ENCODE measurements at places on chromosomes 1 and 21.

DNA sequence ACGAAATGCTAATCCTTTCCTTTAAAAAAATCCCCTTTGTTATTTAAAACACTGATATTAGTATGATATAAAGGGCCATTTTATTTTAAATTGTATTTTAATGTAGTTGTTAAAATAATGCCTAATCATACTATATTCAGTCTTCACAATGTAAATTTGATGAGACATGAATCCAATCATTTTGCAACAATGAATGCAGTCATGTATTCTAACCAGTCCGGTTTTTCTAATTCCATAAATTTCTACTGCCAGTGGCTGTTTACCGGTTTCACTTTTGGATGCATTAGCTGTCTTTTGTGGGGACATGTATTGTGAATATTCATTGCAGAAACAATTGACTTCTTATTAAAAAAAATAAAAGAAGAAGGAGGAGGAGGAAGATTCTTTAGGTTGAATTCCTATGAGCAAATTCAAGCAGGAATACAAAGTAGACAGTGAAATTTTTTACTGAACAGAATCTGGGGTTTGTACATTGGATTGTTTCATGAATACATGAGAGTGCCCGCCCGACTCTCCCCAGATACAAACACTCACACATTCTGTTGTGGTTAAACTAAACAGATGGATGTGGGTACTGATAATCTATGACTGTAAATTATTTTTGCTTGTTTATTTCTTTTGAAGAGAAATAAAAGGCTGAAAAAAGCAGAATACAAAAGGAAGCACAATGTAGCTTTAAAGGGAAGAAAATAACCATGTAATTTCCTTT lies 624.8 kb upstream of the PTBP2 start:
- H3K27me3 ChIP-seq: no peaks in the 10 kb centered on the region
- no peak overlapping the region for H3K27ac ChIP-seq
- DNase-seq: no peak
- H3K4me1 ChIP-seq: peaks cover 3% of the 10 kb centered on the region
- no peak overlapping the region for H3K4me3 ChIP-seq
- H3K36me3 ChIP-seq: no peaks in the 10 kb centered on the region

DNA sequence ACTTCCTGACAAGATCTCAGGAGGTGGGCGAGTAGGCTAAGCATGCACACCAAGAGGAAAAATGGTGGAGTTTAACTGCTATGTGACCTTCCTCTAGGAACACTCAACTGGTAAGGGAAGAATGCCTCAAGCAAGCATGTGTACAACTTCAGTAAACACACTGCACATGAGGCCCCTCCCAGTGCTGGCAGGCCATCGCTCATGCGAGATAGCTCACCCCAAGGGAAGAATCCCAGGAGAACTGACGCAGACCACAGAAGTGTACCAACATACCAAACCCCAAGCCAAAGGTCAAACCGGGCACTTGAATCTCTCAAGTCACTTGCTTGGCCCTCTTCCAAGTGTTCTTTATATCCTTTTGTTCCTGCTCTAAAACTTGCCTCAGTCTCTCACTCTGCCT lies 40.5 kb upstream of the GALNT2 start:
- no peaks in the 10 kb centered on the region for H3K4me1 ChIP-seq
- no peaks in the 10 kb centered on the region for H3K27me3 ChIP-seq
- H3K36me3 ChIP-seq: no peaks in the 10 kb centered on the region
- H3K27ac ChIP-seq: no peak overlapping the region
- H3K4me3 ChIP-seq: no peak overlapping the region

GRCh38 chr1:243455760-243456651 lies 200.2 kb downstream of the SDCCAG8 start:
- H3K36me3 ChIP-seq: no peaks in the 10 kb centered on the region
- no peaks in the 10 kb centered on the region for H3K4me1 ChIP-seq
- no peaks in the 10 kb centered on the region for H3K27me3 ChIP-seq
- H3K27ac ChIP-seq: no peak overlapping the region
- H3K4me3 ChIP-seq: no peak overlapping the region
- DNase-seq: no peak

- H3K4me3 ChIP-seq: peak overlapping the region; percentile 39
- H3K4me1 ChIP-seq: peaks cover 10% of the 10 kb centered on the region
- 0 out of 2 replicates have a peak, but pooled peaks cover 4% of the 10 kb centered on the region for H3K36me3 ChIP-seq
- peak; percentile 98 for DNase-seq
- H3K27ac ChIP-seq: peak overlapping the region; percentile 80
- H3K27me3 ChIP-seq: no peaks in the 10 kb centered on the region
These were observed 779 bp upstream of the STK40 start for GRCh38 chr1:36386265-36387140.

- no peaks in the 10 kb centered on the region for H3K36me3 ChIP-seq
- H3K27me3 ChIP-seq: no peaks in the 10 kb centered on the region
- H3K4me1 ChIP-seq: no peaks in the 10 kb centered on the region
- H3K4me3 ChIP-seq: no peak overlapping the region
- H3K27ac ChIP-seq: no peak overlapping the region
These were observed 132.1 kb downstream of the PRDM2 start for GRCh38 chr1:13832100-13832499.

GRCh38 chr1:39238476-39238875 lies 34.0 kb downstream of the MACF1 start:
- no peaks in the 10 kb centered on the region for H3K27me3 ChIP-seq
- no peaks in the 10 kb centered on the region for H3K4me1 ChIP-seq
- no peak overlapping the region for H3K27ac ChIP-seq

DNA sequence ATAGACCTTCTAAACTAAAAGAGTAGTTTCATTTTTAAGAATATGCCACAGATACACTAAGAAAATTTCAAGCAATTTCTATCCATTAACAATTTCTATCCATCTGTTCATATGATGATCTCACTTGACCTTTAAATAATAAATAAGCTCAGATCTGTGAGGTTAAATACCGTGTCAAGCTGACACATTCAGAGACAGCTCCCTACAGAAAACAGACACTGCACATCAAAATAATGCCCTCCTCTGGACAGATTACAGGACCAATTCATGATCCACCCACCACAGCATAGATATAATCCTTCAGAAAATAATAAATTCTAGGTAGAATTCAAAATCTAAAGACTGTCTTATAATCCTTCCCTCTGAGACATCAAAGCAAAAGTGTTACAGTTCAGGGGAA lies 49.4 kb upstream of the SEC16B start:
- H3K4me1 ChIP-seq: no peaks in the 10 kb centered on the region
- no peaks in the 10 kb centered on the region for H3K36me3 ChIP-seq
- no peak overlapping the region for H3K4me3 ChIP-seq
- no peak overlapping the region for H3K27ac ChIP-seq
- DNase-seq: no peak
